ENCODE measurements at places on chromosomes 2 and 18.

DNA sequence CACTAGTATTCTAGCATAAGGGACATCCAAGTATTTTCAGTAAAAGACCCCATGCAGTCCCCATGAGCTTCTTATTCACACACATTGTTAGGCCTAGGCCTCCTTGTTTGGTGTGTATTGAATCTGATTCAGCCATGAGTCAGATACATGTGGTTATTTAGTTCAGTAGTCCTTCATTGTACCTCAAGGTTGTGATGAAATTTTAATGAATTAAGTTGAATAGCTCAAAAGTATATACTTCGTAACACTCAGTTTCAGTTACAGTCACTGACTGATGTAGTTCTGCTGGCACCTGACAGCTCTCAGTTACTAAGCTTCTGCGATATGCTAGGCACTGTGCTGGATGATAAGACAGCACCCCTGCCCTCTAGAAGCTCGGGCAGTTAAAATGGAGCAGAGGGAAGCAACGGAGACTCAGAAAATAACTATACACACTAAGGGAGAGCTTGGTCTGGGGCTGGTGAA, 86.4 kb downstream of the XRCC5 start:
- DNase-seq = peak; percentile 87

DNA sequence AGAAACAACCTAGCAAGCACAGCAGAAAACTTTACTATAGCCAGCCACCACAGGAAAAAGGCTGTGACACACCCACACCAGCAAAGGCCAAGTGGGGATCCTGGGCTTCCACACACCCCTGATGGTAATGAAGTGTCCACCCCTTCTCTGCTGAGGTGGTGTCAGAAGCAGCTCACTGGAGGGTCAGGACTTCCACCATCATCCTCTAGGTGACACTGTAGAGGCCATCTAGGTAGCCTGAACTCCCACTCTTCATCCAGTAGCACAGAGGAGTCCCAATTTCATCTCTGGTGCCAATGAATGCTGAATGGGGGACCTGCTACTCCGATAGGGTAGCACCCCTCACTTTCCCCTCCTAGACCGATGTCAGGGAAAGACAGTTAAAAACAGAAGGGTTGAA, 1544.4 kb downstream of the LRP1B start:
- DNase-seq = no peak

DNA sequence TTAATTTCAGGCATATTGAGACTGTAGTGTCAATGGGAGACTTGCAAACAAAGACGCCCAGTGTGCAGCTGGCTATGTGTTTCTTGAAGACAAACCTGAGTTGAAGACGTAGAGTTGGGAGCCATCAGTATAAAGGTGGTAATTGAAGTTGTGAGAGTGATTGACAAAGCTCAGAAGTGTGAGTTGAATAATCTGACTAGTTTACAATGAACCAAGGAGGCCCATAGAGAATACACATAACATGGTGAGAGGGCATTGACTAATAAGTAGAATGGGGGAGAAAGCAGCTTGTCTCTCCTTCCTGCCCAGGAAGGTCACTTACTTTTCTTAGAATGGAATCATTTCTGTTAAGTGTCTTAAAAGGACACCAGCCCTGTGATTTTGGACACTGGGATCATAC, 14.1 kb downstream of the SP110 start:
- no peak for DNase-seq

DNA sequence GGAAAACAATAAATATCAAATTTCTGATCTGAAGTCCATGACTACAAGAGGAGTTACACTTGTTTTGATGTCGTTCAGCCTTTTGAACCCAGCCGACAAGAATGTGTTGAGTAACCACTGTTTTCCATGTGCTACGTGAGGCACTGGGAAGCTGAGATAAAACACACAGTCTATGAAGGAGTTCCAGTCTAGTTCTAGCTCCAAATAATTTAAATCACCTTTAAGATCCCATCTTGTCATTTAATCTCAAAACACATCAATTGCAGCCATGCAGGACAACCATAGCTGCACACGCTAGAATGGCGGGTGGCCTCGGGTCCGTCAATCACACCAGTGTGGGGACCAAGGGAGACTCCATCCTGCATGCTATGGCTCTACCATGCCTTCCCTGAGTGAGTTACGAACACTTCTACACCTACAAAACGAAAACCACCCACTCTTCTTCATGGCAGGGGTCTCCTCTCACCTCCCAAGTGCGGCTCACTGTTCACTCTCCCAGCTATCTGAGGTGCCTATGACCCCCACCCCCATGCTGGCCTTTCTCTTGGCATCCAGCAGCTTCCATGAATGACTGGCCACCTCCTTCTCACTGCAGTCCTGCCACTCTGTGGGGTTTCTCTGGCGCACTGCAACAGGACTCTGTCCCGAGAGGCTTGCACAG, 3.8 kb downstream of the FHL2 start:
- no peak for DNase-seq

- DNase-seq = no peak
Measured at GRCh38 chr2:163420604-163421003, 315.2 kb downstream of the FIGN start.

GRCh38 chr2:228140934-228141528, 40.5 kb downstream of the SPHKAP start:
- no peak for DNase-seq

DNA sequence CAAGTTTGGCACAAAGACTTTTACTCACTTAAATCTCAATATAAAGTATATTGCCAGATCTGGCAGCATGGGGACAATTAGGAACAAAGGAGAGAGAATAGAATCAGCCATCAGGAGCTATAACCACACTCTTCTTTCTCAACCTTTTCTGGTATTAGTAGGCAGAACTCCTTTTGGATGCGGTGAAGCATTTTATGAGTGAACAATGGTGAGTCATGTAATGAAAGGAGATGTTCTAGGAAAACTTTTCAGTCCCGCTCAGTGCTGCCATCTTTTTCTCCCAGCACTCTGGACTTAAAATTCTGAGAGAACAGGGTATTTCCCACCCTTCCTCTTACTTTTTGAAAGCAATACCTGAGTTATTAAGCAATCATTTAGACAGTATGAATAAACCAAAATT, 32.2 kb downstream of the PLEKHA3 start:
- DNase-seq = peak; percentile 32

- DNase-seq = peak; percentile 48
Measured at GRCh38 chr2:190469771-190470170, 61.6 kb downstream of the MFSD6 start.

DNA sequence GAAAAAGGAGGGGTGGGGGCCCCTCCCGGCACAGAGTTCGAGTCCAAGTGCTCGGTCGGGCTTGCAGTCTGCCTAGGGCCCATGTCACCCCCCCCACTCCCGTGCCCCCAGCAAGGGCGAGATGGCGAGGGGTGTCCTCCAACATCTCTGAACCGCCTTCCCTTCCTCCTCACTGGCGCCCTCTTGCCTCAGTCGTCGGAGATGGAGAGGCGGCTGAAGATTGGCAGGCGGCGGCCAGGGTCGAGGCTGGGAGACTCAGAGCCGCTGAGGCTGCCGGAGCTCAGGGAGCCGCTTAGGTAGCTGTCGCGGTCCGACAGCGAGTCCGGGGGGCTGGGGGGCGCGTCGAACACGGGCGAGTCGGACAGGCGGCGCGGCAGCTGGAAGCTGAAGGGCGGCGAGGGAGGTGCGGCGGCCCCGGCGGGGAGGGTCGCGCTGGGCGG, 2.3 kb downstream of the ZFP36L2 start:
- DNase-seq = peak; percentile 84

GRCh38 chr2:175677880-175678279, 324.2 kb downstream of the LNPK start:
- no peak for DNase-seq

GRCh38 chr18:6004119-6004518, 108.8 kb upstream of the TMEM200C start:
- DNase-seq = no peak

DNA sequence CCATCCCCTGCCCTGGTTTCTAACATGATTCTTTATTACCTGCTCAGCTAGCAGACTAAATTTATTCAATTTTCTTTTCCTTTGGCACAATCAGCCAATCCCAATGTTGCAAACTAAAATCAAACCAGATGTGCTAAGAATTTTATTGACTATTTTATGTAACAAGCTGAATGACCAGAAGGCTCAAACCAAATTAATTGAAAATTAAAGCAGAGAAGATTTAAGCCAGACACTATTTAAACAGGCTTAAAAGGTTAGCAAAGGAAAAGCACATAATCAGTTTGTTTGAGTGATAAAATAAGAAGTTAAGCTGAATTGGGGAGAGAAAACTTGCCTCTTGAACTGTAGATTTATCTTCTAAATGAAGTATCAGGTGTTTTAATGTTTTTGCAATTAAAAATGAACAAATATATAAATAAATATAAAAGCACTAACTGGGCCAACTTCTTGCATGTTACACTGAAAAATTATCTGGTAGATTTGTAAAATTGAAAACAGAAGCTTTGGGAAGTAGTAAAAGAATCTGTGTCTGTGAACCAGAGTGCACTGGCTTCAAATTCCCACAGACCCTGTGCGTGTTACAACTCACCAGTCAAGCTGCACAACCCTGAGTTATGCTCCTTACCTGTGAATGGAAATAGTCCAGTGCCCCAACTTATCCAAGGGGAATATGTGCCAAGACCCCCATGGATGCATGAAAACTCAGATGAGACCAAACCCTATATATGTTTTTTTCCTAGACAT, 283.4 kb downstream of the CNTNAP5 start:
- DNase-seq = no peak

GRCh38 chr2:55781542-55781941, 87.9 kb upstream of the PNPT1 start:
- DNase-seq = no peak

DNA sequence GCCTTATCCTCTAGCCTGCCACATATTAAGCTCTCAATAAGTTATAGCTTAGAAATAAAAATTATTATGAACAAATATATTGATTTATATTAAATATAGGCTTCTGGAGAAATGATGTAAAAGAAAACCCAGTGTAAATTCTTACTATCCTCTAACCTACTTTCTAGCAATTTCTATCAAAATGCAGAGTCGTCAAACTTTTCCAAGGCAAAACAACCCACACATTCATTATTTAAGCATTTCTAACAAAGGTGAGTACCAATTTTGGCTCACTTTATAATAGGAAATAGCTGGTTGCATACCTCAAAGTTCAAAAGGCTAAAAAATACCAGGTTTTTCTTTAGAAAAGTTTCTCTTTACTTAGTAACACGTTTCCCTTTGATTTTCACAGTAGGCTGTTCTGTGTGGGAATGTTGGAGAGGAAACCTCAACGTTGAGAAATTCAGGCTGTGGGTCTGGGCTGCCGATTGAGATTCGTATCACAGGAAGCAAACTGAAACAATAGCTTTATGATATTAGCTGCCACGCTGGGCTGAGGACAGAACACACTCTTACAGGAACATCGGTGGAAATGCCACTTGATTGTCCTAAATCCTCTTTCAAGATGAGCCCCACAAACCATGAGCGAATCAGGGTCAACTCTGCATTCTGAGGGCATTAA, 53.0 kb downstream of the EPAS1 start:
- no peak for DNase-seq

- DNase-seq = no peak
Measured at GRCh38 chr2:191642541-191642940, 35.4 kb upstream of the NABP1 start.

DNA sequence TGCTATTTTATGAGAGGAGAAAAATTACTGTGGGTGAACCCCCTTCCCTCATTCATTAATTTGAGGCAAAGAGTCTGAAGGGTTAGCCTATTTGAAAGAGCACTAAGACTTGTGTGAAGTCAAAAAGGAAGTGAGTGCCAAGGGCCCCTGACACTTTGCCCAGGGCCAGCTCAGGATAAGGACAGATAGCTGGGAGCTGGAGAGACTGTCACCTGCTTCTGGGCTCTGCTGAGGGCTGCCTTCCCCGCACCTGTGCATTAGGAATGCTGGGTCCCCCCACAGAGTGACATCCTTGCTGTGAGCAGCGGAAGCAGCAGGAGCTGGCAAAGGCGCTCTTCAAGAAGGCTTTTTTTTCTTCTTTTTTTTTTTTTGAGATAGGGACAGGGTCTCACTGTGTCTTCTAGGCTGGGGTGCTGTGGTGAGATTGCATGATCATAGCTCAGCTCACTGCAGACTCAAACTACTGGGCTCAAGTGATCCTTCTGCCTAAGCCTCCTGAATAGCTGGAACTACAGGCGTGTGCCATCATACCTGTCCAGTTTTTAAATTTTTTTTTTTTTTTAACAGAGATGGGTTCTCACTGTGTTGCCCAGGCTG, 148.3 kb downstream of the AQP4 start:
- no peak for DNase-seq

GRCh38 chr2:113185664-113186432, 12.1 kb downstream of the PSD4 start:
- no peak for DNase-seq

DNA sequence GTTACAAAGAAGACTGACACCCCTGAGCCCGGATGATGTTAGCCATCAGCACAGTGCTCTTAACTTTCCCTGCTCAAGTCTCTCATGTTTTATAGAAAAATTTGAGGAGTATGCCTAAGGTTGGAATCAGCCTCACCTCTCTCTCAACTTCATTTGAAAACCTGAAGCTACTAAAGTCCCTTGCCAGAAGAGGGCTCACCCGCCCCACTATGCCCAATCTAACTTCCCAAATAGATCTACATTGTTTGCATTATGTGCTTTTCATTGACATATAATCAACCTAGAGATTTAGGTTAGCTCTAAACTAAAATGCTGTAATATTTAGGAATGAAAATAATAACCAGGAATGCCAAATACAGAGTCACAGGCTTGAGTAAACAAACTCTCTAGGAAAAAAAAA, 305.4 kb downstream of the NCKAP5 start:
- DNase-seq = peak; percentile 29

DNA sequence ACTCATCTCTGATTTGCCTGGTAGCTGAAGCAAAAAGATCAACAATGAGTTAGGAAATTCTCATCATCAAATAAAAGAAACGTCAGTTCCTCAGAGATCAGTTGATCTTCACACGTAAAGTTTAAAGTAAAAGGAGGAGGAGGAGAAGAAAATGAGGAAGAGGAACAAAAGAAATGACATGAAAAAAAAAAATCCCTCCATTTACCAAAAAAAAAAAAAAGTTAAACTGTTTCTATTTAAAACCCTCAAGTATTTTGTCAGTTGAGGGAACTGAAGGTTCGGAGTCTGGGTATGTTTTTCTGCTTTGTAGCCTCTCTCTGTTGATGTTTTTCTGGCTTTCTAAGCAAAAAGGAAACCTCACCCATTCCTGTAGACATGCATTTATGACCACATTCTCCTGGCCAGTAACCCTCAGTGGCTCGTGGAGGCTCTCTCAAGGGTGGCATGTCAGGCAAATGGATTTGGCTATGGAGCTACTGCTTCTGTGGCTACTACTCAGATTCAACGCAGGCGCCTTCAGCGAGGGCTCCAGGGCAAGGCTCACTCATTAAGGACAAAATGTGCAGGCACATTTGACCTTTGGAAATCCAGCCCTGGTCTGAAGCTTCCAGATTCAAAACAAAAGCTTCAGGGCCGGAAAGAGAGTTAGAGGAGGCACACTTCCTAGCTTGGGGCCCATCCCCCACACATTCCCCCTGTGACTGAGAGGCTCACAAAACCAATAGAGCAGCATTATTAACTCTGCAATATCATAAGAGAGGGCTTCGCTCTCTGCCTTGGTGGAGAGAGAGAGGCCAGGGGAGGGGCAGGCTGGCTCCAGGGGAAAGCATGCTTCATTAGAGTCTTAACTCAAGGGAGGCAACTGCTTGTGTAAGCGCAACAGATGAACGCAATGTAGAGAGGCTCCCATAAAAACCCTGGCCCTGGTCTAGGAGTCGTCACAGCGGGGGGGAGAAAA, 22.3 kb downstream of the KLF7 start:
- peak; percentile 61 for DNase-seq

GRCh38 chr2:70861777-70862625, 26.4 kb upstream of the CD207 start:
- DNase-seq = peak; percentile 66
